ENCODE measurements at places on chromosomes 2 and 18.

DNA sequence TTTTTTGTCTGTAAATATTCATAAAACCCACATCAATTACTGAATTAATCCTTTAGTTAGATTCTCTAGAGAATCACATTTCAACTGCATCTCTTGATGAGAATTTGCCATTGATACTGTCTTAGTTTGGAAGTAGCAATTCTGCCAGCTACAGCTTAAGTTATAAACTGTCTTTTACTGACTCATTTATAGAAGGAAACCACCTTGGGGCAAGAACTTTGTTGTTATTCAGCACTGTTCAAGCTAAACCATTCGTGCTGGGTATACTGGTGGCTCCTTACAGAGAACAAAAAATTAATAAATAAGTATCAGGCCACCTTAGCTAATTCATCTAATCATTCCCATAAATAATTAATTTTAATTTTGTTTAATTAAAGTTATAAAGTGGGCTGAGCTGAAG lies 1082.6 kb upstream of the CELF4 start:
- no peak for DNase-seq

- DNase-seq: no peak
Measured at GRCh38 chr2:188623995-188624643, 332.4 kb downstream of the GULP1 start.

GRCh38 chr2:235911125-235911524 lies 257.1 kb downstream of the GBX2 start:
- DNase-seq: no peak

- no peak for DNase-seq
Measured at GRCh38 chr2:11368059-11368572, 23.7 kb upstream of the ROCK2 start.

DNA sequence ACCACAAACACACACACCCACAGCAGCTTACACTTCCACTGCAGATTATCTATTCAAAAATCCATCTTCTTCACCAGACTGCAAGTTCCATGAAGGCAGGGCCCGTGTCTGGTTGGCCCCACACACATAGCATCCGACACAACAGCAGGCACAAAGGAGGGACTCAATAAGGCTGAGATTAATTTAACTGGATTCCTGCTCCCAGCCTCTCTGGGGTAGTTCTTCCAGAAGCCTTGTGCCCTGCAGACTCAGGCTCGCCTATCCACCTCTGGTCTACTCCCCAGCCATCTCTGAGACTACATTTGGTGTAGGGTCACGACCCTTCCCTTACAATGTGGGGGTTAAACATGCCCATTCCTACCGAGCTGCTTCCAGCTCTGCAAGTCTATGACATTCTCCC lies 57.7 kb downstream of the TRABD2A start:
- no peak for DNase-seq

DNA sequence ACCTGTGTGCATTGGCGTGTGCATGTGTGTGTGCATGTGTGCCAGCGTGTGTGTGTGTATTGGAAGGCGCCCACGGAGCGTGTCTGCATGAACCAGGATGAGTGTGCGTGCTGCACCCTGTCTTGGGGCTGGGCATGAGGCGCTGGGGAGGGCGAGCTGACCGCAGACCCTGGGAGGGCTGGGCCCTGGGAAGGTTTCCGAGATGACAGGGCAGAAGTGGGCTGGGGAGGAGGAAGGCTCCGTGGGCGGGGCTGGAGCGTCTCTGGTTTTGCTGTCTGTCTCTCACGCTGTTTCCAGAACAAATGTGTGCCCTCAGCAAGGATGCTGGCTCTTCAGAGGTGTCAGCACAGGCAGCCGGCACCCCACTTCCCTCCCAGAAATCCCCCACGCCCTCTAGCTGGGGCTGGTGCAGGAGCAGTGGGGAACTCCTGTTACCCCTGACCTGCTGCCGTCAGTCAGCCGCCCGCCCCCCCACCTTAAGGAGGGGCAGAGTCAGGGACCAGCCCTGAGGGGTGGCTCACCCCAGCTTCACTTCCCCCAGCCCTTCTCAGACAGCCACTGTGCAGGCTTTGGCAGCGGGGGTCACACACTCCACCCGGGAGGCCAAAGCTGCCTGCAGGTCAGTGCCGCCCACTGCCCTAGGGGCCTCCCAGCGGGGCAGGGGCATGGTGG lies at the start of gene GPR35:
Gene GPR35, plus strand, starts transcription at position 531 of the 672 bp plus-strand sequence. CDS start 4,473 bp downstream, outside the sequence.
- DNase-seq: peak; percentile 34

DNA sequence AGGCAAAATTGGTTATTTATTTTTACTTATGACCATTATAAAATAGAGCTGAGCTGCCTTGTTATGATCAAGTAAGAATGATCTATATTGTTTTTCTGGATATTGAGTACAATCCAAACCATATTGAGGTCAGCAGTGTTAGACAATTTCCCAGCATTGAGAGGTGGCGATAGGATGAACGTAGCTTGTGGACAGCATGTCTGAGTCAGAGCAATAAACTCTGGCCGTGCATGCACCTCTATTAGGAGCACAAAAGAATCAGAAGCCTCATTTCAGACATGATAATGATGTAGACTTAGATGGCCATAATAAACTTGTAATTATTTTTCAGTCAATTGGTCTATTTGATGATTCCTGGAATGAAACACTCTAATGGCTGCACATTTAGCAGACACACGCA lies 491.6 kb downstream of the RIT2 start:
- no peak for DNase-seq

DNA sequence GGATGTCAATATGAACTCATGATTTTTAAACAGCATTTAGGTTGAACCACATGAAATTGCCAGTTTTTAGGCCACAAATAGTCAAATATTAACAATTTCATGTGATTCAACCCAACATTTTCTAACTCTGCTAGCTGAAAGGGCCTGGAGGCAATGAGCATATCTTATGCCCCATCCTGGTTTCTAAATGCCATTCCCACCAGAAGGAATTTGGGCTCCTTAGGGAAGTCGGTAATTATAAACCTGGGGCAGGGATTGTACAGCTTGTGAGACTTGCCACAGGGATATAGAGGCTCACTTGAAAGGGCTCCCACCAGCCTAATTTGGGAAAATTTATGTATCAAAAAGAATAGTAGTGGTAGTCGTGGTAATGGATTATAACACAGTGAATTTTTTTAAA lies 178.4 kb upstream of the ALPP start:
- DNase-seq: no peak

DNA sequence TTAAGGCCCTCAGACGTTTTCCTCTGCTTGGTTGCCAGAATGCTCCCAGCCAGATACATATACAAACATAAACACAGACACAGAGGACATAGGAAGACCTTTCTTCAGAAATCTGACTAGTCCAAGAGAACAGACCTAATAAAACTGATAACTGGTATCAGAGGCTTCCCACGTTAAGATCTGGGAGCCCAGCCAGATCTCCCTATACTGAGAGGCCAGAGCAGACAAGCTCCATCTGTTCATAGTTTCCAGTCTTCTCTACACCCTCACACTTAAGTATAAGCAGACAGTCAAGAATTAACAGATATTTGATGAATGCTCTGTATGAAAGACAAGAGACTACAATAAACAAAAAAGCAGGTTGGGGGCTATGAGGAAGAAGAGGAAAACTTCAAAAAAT lies 240.5 kb upstream of the CHAC2 start:
- no peak for DNase-seq

- no peak for DNase-seq
Measured at GRCh38 chr2:70531419-70532086, 22.1 kb downstream of the TGFA start.

GRCh38 chr2:47697000-47697601 lies 85.8 kb upstream of the MSH6 start:
- no peak for DNase-seq

- DNase-seq: no peak
Measured at GRCh38 chr2:603427-603826, 73.8 kb downstream of the TMEM18 start.
